Activated T-helper 1 cell treated with Interleukin-2 at 50 U/mL for 16 hours (primary cell): ENCODE measurements at places on chromosomes 12 and 14.
A peak's percentile ranks its signal among the peaks of the same experiment; 100 is the strongest.

GRCh38 chr12:64714551-64714968 is 44.6 kb downstream of the GNS start:
- DNase-seq: no peak

GRCh38 chr12:70960484-70960883 is 39.9 kb upstream of the PTPRR start:
- no peak for DNase-seq

DNA sequence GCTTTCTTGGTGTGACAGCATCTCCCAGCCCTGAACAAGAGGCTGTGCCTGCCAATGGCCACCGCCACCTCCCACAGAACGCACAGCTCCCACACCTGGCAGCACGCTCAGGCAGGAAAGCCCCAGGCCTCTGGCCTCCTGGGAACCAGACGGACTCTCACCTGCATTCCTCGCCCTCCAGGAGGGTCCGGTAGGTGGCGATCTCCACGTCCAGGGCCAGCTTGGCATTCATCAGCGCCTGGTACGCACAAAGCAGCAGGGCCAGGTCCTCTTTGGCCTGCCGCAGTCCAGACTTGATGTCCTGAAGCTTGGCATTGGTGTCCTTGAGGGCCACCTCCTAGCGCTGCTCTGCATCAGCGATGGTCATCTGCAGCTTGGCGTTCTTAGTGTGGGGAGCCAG is 12.1 kb upstream of the KRT77 start:
- DNase-seq: no peak

DNA sequence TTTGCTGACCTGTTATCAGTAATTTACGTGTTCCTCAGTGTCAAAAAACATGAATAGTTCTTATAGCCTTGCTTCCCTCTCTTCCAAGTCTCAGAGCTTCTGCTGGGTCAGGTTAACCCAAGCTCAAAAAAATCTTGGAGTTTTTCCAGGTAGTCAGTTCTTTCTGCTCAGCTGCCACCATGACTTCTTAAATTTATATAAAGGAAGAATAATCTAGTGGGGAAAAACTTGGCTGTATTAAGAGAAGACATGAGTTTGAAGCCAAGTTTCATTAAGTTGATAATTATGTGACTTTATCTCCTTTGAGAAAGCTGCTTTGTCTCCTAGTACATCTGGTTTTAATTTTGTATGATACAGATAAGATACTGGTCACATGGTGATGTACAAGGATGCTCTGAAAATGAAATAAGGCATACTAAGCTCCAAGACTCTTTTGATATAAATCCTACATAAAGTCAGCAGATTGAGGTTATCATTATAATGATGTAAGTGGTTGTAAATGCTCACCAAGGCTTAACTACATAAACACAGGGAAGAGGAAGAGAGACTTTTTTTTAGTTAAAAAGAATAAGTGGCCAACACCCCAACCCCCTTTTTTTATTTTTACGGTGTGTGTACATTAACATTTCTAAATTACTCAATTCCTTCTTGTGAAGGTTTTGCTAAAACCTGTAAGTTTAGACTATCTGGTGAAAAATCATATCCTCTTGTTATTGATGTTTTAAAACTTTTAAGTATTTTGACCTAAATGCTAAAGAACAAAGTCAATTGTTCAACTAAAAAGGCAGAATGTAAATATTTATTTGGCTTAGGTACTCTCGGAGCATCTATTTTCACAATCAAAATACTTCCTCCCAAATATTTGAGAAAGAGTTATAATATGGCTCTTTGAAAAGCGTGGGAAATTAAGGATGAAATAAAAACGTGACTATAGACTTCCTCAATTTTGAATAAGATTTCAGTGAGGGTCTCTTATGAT is 84.1 kb upstream of the SLC38A2 start:
- no peak for DNase-seq

DNA sequence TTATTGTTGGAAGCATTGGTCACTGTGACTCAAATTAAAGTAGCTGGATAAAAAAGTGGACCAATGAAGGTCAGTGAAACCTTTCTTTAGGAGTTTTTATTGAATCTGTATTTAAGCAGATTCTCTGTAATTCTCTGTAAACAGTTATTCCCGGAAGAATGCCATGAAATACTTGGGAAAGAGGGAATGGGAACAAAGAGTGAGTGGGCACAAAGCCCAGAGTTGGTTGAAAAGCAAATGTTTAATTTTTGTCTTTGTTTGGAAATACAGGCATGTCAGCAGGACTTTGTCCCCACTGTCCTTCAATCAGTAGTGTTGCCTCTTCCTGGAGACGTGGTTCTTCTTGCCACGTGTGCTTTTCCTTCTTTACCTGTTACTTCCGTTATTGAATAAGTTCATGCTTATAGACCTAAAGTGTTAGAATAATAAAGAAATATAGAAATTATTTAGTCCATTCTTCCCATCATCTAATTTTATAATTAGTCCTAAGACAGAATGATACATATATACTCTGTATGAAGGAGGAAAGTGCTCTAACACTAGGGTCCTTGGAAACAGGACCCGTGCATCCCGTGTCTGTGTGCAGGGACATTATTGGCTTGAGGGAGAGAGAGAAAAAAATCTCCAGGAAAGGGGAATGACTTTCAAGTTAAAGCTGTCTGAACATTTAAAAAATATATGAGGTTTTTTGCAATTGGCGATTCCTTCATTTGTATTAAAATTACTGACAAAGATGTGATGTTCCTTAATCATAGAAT is 2.0 kb upstream of the ANG start:
- DNase-seq: no peak

GRCh38 chr14:70731447-70732239 is 77.7 kb downstream of the MAP3K9 start:
- DNase-seq: no peak

DNA sequence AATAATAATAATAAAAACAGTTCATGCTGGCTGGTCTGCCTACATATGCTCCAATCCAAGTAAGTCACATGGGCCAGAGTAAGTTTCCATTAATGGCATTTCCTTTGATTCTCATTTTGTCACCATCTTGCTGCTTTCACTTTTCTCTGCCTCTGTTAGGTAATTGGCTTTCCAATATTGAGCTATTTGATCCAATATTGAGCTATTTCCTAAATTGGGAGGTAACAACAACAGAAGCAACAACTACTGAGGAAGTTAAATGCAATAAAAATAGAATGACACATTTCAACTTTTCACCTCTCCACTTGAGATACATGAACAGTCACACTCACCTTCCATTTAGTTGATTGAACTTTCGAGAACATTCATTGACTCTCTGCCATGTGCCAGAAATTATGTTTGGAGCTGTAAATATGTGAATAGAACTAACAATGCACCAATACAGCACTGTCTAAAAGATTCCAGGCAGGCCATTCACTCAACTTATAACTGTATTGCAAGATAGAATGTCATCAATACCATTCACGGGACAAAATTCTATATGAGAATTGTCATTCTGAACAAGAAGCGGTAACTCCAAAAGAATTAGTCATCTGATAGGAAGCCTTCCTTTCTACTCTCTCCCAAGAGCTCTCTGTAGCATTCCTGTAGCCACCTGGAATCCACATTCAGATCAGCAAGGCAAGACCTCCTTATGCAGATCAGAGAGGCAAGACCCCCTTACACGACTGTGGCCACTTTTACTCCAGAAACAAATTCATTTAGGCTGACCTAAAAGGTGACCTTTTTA is 136.4 kb downstream of the PHLDA1 start:
- no peak for DNase-seq

- DNase-seq: no peak
These were observed 16.1 kb downstream of the SCAF11 start for GRCh38 chr12:45974171-45974719.

DNA sequence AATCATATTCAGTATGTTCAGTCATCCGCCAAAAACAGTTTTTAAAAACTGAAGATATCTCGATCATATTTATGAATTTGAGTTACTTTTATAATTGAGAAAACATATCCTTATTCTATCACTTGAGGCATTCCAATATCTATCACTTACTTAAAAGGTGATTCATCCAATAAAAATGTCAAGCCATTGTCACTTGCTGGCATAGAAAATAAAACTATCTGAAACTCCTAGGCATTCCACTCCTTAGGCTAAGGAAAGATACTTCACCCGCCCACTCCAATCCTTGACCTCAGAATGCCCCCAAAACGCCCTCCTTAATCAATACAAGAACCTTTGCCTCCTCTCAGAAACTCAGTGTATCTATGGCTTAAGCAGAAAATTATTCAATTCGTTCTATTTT is 51.3 kb upstream of the AMIGO2 start:
- DNase-seq: no peak

- DNase-seq: peak; percentile 46
These were observed 44.1 kb downstream of the PITPNM2 start for GRCh38 chr12:123106640-123107359.

GRCh38 chr12:71075743-71076142 is 82.1 kb downstream of the TSPAN8 start:
- DNase-seq: no peak

GRCh38 chr14:103216857-103217256 is 93.6 kb downstream of the TNFAIP2 start:
- no peak for DNase-seq

GRCh38 chr14:87081004-87081403 is 912.0 kb downstream of the GALC start:
- no peak for DNase-seq

- DNase-seq: no peak
These were observed 22.8 kb downstream of the CEP170B start for GRCh38 chr14:104887623-104888488.

DNA sequence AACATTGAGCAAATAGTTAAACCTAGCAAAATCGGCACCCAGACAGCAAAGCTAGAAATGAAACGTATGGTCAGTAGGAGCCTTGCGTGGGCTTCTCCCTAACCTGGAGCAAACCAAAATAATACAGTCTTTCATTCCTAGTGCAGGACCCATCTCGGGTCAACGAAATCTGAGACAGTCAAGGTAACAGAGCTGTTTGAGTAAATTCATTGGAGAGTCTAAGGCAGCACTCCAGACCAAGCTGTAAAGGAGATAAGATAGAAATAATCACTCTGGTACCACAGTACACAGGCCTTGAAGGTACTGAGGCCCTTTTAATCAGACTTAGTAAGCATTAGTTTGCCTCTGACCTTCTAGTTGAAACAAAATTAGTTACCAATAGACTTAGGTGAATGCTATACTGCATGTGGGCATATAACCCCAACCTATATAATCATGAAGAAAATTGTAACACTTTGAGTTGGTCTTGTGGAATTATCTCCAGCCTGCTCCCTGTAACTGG is 54.4 kb upstream of the BICD1 start:
- DNase-seq: no peak

DNA sequence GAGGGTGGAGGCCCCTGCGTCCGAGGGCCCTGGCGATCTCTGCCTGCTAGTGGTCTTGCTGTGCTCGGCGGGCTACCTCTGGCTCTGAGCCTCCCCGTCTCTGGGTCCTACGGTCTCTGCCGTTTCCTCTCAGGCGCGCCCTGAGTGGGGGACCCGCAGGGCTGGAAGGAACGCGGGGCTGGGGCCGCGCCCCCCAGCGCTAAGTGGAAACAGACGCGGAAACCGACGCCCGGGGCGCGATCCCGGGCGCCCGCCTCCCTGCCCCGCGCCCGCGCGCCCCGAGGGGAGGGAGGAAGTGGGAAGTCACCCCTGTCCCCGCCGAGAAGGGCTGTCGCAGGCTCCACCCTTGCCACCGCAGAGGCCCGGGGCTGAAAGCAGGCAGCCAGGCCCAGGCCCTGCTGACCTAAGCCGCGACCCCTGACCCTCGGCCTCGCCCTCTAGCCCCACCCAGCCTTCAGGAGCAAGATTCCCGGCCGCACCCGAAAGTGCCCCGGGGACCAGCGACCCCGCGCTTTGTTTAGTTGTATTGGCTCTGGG is 831 bp downstream of the CRIP1 start:
- peak; percentile 65 for DNase-seq
